ENCODE measurements at places on chromosomes 4 and X. TPM values are rescaled to one million over a fixed set of nuclear protein-coding genes. Genes with fewer than 3 reads are reported as not detected.

TRIML1 gene
- not detected for total RNA-seq

TMSB15C gene
- 10.8 TPM for total RNA-seq

CASP6 gene
- 33.0 TPM for total RNA-seq

SH3D19 gene
- total RNA-seq: 0.86 TPM

GAB3 gene
- 0.09 TPM for total RNA-seq

VEGFD gene
- total RNA-seq: 0.90 TPM

MAGEB10 gene
- not detected for total RNA-seq

MCUB gene
- total RNA-seq: 30.0 TPM

COL25A1 gene
- 10.4 TPM for total RNA-seq

- DNase-seq: peak; percentile 62
Measured at GRCh38 chrX:123959281-123960063, 2.0 kb upstream of the STAG2 start.

GRCh38 chr4:92519727-92520126 lies 216.0 kb downstream of the GRID2 start:
- no peak for DNase-seq

DNA sequence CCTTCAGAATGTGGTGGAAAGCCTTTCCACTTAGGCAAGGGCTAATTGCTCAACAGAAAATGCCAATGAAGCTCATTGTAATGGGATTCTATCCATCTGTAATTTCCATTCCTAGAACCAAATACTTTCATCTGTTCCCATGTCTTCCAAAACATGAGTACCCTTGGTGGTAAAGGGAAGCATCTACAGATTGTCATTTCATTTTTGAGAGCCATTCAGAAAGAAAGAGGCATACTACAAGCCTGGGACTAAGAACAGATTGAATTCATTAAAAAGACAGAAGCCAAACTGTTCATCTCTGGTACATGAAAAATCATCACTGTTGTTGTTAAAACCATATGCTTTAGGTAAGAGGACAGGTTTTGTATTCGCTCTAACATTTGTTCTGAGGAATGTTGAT lies 43.6 kb upstream of the DCTD start:
- DNase-seq: no peak

- DNase-seq: no peak
Measured at GRCh38 chr4:186598686-186599085, 43.3 kb upstream of the MTNR1A start.

- no peak for DNase-seq
Measured at GRCh38 chrX:1321674-1322073, 14.9 kb upstream of the IL3RA start.

DNA sequence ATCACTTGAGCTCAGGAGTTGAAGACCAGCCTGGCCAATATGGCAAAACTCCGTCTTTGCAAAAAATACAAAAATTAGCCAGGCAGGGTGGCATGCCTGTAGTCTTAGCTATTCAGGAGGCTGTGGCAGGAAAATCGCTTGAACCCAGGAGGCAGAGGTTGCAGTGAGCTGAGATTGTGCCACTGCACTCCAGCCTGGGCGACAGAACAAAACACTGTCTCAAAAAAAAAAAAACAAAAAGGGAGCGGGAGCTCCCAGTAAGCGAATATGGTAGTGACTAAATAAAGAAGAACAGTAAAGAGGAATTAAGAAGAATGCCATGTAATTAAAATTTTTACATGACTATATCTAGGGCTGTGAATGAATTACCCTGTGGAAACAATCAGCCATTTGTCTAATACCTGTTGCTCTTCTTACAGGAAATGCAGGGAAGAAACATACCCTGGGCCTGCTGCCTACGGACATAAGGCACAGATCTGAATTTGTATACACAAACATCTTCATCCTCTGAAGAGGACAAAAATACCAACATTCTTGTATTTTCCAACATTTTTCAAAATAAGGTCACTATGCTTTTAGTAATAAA lies 11.4 kb downstream of the WDFY3 start:
- no peak for DNase-seq

GRCh38 chrX:96838537-96838936 lies 45.2 kb upstream of the RPA4 start:
- no peak for DNase-seq

DNA sequence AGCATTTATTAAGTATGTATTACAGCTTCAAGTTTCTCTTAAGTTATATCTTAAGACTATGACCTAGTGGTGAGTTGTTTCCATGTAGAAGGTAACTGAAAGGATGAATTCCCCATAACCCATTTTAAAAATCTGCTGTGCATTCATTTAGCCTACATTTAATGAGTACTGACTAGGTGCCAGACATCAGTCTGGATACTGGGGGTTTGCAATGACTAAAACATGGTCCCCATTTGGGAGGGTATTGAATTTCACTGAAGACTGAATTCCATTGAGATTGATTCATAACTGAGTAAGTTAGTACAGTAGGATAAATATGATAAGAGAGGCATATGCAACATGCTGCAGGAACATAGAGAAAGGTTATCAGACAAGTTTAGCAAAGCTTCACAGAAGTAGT lies 241.5 kb downstream of the FRAS1 start:
- no peak for DNase-seq

DNA sequence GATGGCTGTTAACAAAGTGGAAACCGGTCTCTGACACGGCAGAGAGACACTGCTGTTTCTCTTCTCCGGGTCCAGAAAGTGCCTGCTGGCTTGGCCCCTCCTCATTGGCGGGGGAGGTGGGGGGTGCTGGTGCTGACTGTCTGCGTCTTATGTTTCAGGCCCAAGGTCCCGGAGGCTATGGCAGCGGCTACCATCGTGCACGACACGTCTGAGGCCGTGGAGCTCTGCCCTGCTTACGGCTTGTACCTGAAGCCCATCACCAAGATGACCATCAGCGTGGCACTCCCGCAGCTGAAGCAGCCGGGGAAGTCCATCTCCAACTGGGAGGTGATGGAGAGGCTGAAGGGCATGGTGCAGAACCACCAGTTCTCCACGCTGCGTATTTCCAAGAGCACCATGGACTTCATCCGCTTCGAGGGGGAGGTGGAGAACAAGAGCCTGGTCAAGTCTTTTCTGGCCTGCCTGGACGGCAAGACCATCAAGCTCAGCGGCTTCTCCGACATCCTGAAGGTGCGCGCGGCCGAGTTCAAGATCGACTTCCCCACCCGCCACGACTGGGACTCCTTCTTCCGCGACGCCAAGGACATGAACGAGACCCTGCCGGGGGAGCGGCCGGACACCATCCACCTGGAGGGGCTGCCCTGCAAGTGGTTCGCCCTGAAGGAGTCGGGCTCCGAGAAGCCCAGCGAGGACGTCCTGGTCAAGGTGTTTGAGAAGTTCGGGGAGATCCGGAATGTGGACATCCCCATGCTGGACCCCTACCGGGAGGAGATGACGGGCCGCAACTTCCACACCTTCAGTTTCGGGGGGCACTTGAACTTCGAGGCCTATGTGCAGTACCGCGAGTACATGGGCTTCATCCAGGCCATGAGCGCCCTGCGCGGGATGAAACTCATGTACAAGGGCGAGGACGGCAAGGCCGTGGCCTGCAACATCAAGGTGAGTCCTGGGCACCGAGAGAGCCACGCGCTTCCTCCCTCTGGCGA lies 2.2 kb downstream of the AKAP17A start:
- DNase-seq: no peak

- DNase-seq: no peak
Measured at GRCh38 chr4:155591738-155592143, 74.9 kb upstream of the GUCY1A1 start.

DNA sequence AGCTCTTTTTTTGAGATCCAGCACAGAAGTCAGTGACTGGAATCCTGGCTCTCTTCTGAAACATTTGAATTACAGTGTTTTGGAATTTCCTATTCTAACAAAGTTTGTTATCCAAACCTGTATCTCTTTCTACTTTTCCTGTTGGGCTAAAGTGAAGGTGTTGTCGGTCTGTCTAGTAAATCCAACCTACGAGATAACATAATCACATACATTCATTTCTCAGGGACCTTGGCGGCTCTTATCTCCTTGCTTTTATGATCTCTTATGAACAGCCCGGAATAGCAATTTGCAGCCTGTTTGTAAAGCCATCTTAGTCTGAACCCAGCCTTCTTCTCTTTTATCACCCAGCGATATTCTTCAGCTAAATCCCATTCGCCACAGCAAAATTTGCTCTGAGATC lies 14.5 kb downstream of the PPARGC1A start:
- no peak for DNase-seq

GRCh38 chr4:157984285-157984911 lies 188.4 kb downstream of the GASK1B start:
- DNase-seq: no peak

GRCh38 chr4:175874306-175874705 lies 62.2 kb upstream of the GPM6A start:
- DNase-seq: no peak

GRCh38 chr4:87213421-87214075 lies 6.9 kb downstream of the KLHL8 start:
- DNase-seq: peak; percentile 37

GRCh38 chr4:118762155-118762554 lies 73.8 kb downstream of the SEC24D start:
- no peak for DNase-seq

DNA sequence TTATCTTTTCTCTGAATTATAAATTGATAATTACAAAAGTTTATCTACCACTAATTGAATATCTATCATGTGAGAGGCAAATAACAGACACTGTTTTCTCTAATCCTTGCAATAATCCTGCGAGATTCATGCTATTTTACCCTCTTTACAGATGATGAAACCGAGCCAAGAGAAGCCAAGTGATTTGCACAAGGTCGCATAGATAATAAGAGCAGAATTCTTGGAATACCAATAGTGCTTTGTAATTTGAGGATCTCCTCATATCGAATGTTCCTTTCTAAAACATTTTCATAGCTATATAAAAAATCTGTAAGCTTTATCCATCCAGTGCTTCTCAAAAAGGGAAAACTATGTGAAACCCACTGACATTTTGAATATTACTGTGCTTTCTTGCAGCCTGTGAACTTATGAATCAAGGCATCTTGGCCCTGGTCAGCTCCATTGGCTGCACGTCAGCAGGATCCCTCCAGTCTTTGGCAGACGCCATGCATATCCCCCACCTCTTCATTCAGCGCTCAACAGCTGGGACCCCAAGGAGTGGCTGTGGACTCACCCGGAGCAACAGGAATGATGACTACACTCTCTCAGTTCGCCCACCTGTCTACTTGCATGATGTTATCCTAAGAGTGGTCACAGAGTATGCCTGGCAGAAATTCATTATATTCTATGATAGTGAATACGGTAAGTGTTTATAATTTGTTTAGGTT lies 743.8 kb upstream of the ATOH1 start:
- no peak for DNase-seq

DNA sequence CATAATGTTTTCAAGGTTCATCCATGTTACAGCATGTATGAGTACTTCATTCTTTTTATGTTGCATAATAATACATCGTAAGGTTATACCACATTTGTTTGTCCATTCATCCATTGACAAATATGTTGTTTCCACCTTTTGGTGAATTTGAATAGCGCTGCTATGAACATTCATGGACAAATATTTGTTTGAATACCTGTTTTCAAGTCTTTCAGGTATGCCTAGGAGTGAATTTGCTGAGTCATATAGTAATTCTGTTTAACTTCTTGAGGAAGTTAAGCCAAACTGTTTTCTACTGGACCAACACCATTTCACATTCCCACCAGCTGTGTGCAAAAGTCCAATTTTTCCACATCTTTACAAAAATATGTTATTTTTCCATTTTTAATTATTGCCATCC lies 31.5 kb downstream of the IRS4 start:
- DNase-seq: no peak

- DNase-seq: no peak
Measured at GRCh38 chr4:131613824-131614216, 1535.3 kb upstream of the PCDH10 start.

DNA sequence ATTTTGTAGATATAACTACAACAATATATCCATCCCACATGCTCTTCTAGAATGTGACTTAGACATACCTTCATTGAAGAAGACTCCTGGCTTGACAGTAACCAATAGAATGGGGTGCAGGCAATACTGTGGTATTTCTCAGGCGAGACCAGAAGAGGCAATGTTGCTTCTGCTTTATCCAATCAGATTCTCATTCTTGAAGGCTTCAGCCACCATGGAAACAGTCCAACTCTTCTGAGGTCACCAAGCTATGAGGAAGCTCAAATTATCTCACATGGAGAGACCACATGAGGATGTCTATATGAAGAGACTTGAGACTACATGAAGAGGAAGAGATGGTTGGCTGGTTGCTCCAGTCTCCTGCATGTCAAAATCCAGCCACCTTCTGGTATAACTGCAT lies 469.9 kb downstream of the PCDH10 start:
- DNase-seq: peak; percentile 4

DNA sequence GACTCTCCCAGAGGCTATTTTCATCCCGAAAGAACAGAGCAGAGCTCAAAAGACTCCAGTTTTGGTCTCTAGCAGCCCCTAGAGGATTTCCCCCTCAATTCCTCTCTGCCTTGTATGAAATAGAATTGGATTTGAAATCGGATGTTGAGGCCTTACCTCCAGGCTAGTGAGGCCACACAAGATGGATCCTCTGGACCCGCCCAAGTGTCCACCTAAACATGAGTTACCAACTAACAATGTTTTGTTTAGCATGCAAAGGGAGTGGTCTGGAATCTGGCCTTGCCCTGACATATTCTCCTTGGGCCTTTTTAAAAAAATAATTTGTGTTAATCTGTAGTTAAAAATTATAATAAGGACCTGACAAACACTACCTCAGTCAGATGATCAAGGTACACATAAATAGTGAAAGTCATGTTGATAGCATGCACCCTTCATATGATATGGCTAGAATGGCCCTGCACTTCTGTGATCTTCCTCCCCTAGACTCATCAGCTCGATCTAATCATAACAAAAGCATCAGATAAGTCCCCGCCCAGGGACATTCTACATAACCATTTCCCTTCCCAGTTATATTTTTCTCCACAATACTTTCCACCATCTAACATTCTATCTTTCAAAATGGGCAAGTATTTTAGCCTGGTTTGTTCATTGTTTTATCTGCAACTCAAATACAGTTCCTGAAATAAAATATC lies 6.5 kb downstream of the TLR8 start:
- no peak for DNase-seq

- no peak for DNase-seq
Measured at GRCh38 chr4:18056030-18056429, 34.5 kb upstream of the LCORL start.

- DNase-seq: no peak
Measured at GRCh38 chr4:174537634-174538033, 15.3 kb upstream of the HPGD start.

DNA sequence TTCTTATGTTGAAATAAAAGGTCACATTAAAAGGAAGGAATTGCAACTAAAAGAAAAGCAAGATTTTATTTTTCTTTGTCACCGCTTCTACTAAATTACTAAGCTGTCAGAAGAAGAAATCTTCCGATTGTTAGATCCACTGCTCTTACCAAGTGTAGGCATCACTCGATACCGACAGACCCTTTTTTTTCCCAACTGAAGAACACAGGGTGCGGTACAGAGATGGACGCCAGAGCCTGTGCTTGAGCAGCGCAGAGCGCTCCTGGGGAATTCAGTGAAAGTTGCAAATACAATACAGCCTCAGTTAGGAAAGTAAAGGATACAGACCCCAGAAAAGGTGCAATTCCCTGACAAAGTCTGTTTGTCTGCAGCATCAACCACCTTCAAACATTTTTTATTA lies 94.9 kb upstream of the WDR17 start:
- DNase-seq: no peak
